ENCODE measurements at places on chromosomes 7 and 10. TPM values are rescaled to one million over a fixed set of nuclear protein-coding genes. Genes with fewer than 3 reads are reported as not detected.
A peak's percentile ranks its signal among the peaks of the same experiment; 100 is the strongest.

Gene NCF1
- total RNA-seq = not detected

Gene GPR26
- not detected for total RNA-seq

Gene FAM25G
- not detected for total RNA-seq

Gene TWIST1
- not detected for total RNA-seq

Gene AKR1C8
- total RNA-seq = not detected

Gene FRMD4A
- 20.2 TPM for total RNA-seq

Gene EPHA1
- 6.0 TPM for total RNA-seq

Gene TNRC18
- 27.2 TPM for total RNA-seq

Gene CCL24
- total RNA-seq = not detected

Gene SNX8
- total RNA-seq = 15.0 TPM

- DNase-seq = no peak
Measured at GRCh38 chr10:111459967-111460366, 383.1 kb downstream of the ADRA2A start.

GRCh38 chr7:12686891-12687717 is at the start of gene ARL4A:
Gene ARL4A, plus strand, starts transcription at chr7:12687633. Its CDS starts 622 bp downstream, at chr7:12688255.
- peak; percentile 100 for DNase-seq

DNA sequence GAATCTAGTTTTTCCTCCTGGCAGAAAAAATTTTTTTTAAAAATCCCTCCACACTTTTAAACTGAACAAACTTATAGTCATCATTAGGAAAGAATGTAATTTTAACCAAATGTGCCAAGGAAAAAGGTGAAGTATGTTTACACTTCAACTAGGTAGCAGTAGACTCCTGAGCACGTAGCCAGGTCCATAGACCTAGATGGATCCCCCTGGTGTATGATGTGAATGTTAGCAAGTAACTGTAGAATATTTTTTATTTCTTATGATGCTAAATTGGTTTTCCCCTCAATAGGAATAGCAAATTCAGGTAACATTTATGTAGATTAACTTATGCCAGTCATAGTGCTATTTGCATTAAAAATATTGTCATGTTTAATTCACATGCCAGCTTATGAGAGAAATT is 19.6 kb downstream of the CABCOCO1 start:
- DNase-seq = no peak

DNA sequence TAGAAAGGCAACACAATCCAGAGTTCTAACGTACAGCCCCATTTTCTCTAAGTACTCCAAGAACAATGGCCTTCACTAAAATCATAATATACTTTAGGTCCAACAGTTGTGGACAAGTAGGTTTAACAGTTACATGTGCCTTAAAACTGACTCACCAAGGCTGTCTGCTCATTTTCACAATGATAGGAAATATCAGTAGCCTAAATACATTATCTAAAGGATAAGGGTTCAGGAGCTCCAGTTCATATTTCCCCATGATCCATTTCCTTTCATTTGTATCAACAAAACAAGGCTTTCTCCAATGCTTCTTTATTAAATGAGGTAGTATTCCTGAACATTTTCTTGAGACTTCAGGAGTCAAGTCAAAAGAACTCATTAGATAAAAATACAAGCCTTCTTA is 164.0 kb downstream of the SLC25A13 start:
- DNase-seq = no peak

DNA sequence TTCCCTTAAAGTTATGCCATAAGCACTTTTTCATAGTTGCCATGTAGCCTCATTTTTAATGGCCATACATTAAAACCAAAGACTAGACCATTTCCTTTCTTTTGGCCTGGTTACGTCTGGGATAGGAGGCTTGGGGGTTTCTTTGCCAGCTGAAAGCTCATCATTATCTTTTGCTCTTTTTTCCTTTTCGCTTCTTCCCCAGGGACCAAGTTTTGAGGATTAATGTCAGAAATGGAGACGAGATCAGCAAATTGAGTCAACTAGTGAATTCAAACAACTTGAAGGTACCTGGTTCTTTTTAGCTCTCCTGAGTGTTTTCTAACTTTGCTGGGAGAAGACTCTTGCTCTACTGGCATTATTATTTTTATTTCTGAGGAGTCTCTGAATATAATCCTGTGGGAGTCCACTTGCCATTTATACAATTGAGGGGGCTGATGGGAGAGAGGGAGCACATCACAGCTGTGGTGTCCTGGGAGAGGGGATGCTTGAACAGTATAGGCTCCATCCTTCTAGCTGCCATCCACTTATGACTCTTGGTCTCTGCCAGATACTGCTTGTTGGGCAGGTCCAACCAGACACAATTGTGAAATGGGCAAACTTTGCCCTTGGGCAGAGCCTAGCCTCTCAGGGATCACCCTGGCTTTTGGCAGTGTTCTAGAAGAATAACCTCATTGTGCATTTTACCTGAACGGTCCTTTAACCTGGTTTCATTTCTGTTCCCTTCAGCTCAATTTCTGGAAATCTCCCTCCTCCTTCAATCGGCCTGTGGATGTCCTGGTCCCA is 5.8 kb downstream of the CPA4 start:
- no peak for DNase-seq

DNA sequence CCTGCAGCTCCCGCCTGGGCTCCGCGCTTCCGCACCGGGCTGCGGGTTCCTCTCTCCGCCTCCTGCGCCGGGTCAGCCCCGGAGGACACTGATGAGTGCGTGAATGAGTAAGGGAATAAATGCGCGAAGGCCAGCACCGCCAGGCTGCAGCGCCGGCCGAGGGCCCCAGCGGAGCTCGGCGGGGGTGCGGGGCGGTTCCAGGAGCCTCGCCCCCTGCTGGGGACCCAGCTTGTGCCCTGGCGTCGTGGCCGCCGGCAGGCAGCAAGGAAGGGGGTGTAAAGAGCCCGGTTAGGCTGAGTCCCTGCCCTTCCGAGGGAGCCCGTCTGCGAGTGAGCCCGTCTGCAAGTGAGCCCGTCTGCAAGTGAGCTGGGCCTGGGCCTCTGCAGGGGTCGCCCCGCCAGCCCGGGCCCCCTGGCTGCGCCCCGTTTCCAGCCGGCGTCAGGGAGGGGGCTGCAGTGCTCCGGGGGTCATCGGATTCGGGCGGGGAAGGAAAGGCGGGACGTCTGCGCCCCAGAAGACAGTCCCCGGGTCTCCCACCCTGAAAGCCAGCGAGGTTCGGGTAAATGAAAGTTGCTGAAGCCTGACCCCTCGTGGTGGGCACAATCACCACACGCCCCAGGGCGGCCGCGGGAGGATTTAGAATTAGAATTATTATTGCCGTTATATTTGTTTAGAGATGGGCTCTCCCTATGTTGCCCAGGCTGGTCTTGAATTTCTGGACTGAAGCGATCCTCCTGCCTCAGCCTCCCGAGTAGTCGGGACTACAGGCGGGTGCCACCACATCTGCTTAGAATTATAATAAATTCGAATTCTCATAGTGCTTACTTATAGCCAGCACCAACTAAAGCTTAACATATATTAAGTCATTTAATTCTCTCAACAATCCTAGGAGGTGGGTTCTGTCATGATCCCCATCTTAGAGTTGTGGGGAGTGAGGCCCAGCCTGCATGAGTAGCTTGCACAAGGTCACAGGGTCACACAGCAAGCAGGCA is 8.6 kb upstream of the CRYGN start:
- DNase-seq = peak; percentile 83

DNA sequence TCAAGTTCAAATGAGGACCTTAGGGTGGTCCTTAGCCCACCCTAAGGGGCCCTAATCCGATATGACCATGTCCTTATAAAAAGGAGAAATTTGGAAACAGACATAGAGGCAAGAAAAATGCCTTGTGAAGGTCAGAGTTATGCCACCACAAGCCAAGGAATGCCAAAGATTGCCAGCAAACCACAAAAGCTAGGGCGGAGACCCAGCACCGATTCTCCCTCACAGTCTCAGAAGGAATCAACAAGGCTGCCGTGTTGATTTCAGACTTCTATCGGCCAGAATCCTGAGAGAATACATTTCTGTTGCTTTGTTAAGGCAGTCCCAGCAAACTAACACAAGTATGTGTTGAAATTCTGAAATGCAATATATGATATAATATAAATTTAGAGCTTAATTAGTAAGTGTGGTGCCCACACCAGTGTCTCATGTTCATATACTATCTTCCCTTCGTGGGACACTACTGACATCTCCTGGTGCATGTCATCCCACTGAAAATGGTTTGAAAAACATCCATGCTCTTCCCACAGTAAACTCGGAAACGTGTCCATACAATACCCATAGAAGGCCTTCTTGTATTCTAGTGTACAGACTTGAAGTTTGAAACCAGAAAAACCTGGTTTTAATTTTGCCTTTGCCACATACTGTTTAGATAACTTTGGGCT is 349.0 kb downstream of the TNS3 start:
- no peak for DNase-seq

DNA sequence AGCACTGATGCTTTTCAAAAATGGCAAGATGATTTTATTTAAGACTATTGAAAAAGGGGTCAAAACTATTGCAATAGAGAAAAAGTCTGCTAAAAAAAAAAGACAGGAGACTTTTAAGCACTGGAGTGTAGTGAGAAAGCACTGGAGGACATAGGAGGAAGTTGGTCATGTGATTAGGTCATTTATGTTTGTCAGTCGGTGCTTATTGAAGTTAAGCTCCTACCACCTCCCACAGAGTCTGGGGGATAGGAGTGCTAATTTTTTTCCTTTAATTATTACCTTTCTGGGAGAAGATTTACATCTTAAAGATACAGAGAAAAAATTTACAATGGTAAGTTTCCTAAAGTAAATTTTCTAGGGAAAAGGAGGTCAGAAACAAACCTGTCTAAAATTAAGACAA is 80.2 kb upstream of the TMEM229A start:
- peak; percentile 3 for DNase-seq

GRCh38 chr10:117944676-117945447 is 101.9 kb downstream of the RAB11FIP2 start:
- DNase-seq = no peak

DNA sequence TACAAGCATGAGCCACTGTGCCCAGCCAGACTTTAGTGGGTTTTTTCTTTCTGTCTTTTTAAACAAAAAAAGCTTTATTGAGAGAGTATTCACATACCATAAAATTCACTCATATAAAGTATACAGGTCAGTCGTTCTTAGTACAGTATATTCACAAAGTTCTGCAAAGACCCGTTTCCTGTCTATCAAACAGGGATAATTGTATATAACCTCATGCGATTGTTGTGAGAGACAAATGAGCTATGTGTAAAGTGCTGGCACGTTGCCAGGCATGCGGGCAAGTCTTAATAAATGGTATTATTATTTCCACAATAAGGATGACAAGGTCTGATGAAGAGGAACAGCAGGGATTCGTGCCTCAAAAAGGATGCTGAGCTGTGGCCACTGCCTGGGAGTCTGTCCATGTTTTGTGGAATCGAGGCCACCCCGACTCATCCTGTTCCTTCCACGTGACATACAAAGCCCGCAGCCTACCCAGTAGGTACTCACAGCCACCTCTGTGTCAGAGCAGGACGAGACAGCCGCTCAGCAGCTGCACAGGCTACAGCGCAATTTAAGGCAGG is 51.6 kb downstream of the SMKR1 start:
- no peak for DNase-seq

- peak; percentile 40 for DNase-seq
Measured at GRCh38 chr7:99365318-99366141, 9.0 kb upstream of the ARPC1B start.

DNA sequence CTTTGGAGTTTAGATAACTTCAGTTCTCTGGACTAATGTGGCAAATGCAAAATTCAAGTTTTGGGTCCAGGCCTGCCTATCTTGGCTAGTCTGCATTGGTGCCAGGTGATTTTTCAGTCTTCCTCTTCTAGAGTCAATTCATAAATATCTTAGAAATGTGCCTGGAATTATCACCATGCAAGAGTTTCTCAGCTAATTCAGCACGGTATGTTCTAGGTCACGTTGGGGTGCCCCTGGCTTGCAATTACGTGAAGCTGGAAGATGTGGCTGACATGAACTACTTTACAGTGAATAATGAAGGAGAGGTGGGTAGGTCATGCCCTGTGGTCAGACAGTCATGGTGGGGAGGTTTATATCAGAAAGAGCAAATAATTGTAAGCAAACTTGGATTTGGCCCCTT is 25.0 kb downstream of the ZDHHC6 start:
- no peak for DNase-seq

GRCh38 chr10:117266400-117266799 is 25.5 kb downstream of the SLC18A2 start:
- no peak for DNase-seq

DNA sequence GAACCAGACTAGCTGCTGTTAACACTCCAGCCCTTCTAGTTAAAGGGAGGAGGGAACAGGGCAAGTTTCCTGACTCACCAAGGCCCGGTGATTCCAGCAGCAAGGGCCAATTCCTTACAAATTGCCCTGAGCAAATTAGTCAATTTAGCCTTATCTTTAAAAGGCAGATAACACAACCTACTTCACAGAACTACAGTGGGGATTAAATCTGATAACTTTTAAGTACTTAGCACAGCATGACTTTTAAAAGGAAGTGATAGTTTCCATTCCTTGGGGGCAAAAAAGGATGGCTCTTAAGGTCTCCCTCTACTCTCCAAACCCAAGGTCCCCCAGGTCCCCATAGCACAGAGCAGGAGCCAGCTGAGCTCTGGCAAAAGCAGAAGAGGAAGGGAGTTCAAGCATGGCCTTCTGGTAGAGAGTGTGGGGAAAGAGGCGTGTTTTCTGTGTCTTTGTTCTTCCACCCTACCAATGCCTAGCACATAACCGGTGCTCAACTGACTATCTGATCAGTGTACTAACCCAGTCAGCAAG is 4.0 kb downstream of the CDCA7L start:
- no peak for DNase-seq

DNA sequence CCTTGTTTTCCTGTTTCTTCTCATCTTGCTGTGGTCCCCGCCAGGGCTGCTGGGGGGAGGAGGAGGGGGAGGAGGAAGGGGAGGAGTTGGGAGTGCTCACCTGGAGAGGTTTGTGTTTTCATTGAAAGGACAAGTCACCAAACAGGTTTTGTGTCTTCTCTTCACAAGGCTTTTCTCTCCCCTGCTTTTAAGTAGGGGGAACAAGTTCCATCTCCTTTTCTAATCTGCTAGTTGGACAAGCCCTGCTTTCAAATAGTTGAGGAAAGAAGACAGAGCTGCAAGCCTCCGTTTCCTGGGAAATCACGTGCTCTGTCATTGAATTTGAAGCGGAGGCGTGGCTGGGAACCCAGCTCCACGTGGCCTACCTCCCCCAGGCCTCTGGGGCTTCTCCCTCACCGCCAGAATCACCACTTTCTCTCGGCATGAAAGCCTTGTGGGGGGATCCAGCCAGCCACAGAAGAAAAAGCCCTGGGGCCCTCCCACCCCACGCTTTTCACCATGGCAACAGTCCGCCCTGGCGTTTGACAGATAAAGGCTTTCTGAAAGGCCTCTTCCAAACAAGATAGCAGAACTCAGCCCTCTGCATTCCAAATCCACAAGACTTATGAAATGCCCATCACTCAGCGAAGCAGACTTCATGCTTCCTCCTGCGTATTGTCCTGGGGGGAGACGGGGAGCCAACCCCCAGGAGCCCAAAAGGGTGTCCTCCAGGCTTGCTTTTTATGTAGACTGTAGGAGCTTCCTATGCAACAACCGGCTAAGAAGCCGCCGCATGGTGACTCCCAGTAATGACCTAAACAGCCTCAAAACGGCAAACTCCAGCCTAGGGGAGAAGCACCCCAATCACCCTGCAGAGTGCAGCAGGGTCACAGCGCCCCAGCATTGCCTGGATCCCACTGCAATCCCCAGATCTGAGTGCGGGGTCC is 51.7 kb downstream of the PROSER2 start:
- peak; percentile 87 for DNase-seq
